ENCODE measurements at places on chromosomes 5 and 9.

- no peak for DNase-seq
Observed at GRCh38 chr9:18018221-18018620, 439.4 kb downstream of the SH3GL2 start.

GRCh38 chr5:102638912-102639652 lies 116.0 kb upstream of the PAM start:
- DNase-seq, result no peak

DNA sequence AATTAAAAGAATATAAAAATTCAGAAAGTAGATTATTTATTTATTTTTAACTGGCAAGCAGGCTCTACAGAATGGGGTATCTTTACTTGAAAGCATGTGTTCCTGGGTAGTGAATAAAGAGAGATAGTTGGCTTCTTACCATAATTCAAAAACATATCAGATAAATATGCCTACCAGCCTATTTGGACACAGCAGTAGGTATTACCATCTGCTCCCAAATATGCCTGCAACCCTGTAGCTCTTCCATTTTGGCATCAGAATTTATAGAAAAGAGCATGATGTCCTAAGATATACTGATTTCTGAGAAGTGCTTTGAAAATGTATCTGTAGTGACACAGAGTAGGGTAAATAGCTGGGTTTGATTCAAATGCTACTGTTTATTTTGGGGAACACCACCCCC lies 1300.5 kb upstream of the DMAC1 start:
- DNase-seq, result no peak

GRCh38 chr5:157903117-157903450 lies 44.1 kb upstream of the CLINT1 start:
- DNase-seq, result no peak

DNA sequence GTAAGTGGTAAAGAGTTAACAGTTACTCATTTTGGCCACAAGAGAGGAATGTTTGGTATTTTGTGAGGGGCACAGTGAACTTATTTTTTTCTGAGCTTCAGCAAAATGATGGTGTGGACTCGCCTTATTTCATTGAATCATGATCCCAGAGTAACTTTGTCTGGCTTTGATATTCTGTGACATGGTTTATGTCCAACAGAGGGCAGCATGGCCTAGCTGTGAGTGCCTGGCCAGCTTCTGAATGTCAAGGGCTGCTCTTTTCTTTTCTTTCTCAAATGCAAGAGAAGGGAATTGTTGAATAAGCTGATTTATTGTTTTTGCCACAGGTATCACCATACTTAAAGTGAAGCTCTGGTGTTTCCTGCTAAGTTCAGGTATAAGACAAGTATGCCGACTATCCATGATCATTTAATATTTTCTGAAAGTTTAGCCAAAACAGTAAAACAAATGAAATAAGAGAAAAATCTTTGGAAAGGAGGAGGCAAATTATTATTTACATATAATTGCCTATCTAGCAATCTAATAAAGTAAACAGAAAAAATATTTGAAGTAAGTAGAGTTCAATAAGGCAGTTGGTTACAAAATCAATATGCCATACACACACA lies 31.7 kb downstream of the MRPL22 start:
- DNase-seq, result peak; percentile 10

GRCh38 chr9:98657897-98658296 lies 50.8 kb downstream of the GABBR2 start:
- DNase-seq, result no peak

- DNase-seq, result peak; percentile 71
Observed at GRCh38 chr5:122775550-122776542, 966 bp downstream of the SNX2 start.

- DNase-seq, result no peak
Observed at GRCh38 chr5:167949435-167949834, 342.0 kb upstream of the WWC1 start.

DNA sequence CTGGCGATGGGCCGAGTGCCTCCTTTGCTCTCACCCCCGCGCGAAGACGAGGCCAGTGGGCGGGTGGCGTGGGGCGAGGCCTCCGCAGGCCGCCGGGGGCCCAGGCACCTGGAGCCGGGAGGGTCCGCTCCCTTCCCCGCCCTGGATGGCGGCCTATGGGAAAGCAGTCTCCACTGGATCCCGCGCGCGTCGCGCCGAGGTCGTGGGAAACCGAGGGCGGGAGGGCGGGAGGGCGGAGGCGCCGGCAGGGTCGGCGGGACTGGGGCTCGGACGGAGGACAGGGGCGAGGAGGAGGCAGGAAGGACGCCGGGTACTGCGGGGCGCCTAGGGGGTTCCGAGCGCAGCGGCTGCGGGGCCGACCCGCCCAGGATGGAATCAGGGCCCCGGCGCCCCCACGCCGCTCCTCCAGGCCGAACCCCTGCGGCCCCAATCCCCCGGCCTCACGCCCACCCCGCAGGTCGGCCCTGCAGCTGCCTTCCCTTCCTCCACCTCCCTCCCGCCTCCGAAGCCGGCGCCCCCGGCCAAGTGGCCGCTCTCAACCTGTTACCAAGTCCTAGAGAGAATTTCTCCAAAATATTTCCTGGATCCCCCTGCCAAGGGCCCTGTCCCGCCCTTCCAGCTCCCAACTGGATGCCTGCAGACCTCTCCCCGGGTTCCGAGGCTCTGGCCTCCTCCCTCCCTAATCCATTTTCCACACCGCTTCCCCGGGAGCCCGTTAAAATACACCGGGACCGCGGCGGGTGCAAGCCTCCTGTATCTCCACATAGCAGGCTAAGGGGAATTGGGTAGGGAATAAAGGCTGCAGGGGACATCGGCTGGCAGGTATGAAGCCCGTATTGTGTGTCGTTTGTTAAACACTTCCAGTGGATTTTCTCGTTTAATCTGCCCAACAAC lies 146.3 kb downstream of the ERCC6L2 start:
- peak; percentile 11 for DNase-seq

DNA sequence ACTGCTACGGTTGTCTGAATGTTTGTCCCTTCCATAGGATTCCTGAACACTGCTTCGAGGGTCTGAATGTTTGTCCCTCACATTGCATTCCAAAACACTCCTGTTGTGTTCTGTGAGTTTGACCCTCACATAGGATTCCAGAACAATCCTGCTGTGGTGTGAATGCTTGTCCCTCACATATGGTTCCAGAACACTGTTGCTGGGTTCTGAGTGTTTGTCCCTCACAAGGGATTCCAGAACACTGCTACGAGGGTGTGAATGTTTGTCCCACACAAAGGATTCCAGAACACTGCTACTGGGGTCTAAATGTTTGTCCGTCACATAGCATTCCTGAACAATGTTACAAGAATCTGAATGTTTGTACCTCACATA lies 201.2 kb downstream of the FOXD4L6 start:
- no peak for DNase-seq

- DNase-seq, result peak; percentile 68
Observed at GRCh38 chr5:177402271-177403043, 2.0 kb upstream of the PFN3 start.

GRCh38 chr9:137114613-137115393 lies at the start of gene DPP7:
DPP7 (minus strand) TSS chr9:137114733; CDS start chr9:137114713, 20 bp downstream.
- DNase-seq, result peak; percentile 94

DNA sequence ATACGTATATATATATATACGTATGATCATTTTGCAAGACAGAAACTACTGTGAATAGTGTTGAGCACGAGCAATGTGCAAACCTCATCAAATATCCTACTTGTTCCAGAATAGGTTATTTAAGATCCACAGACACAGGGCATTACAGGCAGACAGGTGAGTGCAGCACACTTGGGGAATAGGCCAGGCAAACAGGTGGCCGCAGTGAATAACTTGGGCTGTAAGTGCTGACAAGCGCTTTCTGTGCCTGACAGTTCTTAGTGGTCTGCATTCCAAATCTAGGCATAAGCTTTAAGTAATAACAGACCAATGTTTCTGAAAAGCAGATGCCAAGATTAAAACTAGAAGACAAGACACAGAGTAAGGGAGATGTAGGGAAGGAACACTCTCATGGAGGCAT lies 77.9 kb downstream of the LHFPL2 start:
- DNase-seq, result no peak

DNA sequence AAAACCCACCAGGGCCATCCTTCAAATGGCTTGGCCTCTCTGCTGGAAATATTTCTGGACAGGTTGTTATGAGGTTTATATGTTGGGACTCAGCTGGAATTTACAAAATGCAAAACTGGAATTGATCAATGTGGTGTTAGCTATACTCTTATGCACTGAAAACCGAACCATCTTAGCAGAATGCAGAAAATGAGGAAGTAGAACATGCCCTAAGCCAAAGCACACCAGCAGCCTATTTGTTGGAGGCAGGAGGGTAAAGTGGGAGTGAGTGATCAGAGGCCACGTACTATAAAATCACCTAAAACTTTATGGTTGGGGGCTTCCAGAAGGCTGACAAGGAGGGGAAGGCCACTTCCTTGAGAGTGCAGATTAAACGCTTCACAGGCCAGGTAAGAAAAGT lies 63.6 kb upstream of the C5orf63 start:
- no peak for DNase-seq

DNA sequence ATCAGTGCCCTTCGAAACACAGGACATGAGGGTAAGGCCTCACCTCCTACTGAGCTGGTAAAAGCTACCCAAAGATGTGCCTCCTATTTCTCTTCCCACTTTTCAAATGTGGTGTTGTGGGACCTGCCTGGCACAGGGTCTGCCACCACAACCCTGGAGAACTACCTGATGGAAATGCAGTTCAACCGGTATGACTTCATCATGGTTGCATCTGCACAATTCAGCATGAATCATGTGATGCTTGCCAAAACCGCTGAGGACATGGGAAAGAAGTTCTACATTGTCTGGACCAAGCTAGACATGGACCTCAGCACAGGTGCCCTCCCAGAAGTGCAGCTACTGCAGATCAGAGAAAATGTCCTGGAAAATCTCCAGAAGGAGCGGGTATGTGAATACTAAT lies 1.9 kb downstream of the IRGM start:
- no peak for DNase-seq

GRCh38 chr5:157459715-157460599 lies at the start of gene NIPAL4:
NIPAL4 (plus strand) TSS chr5:157460213; CDS start chr5:157460321, 108 bp downstream.
- DNase-seq, result peak; percentile 5

- no peak for DNase-seq
Observed at GRCh38 chr5:77773734-77774280, 2.3 kb downstream of the TBCA start.

- DNase-seq, result no peak
Observed at GRCh38 chr9:114164191-114164794, 9.0 kb downstream of the COL27A1 start.

DNA sequence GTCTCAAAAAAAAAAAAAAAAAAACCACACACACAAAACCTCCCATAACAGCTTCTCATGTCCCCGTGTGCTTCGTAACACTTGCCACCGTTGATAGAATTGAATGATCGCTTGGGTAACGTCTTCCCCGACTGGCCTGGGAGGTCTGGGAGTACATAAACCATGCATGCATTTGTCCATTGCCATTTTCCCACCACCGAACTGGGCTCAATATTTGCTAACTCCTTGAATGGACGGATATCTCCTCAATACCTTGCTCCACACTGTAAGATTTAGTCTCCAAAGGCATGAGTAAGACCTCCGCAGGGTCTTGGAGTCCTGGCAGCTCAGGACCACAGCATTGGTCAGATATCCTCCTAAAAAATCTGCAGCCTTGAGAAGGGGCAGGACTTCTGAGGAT lies 3.2 kb upstream of the P4HA2 start:
- no peak for DNase-seq

GRCh38 chr9:126743041-126743440 lies 61.8 kb upstream of the ZBTB43 start:
- DNase-seq, result no peak

DNA sequence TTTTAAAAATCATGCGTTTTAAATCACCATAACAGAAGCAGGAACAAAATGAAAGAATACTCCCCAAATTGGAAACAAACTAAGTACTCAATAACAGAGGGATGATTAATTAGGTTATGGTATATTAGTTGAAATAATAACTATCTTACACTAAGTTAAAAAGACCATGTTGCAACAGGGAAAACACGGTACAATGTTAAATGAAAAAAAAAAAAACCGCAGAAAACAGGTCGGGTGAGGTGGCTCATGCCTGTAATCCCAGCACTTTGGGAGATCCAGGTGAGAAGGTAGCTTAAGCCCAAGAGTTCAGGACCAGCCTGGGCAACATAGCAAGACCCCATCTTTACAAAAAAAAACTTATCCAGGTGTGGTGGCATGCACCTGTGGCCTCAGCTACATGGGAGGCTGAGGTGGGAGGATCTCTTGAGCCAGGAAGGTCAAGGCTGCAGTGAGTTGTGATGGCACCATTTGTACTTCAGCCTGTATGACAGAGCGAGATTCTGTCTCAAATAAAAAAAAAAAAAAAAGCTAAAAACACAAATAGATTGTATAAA lies 2.4 kb upstream of the PTPN3 start:
- DNase-seq, result no peak

- DNase-seq, result no peak
Observed at GRCh38 chr9:98583417-98583816, 125.3 kb downstream of the GABBR2 start.

GRCh38 chr9:105392531-105392930 lies 55.3 kb upstream of the FSD1L start:
- no peak for DNase-seq

DNA sequence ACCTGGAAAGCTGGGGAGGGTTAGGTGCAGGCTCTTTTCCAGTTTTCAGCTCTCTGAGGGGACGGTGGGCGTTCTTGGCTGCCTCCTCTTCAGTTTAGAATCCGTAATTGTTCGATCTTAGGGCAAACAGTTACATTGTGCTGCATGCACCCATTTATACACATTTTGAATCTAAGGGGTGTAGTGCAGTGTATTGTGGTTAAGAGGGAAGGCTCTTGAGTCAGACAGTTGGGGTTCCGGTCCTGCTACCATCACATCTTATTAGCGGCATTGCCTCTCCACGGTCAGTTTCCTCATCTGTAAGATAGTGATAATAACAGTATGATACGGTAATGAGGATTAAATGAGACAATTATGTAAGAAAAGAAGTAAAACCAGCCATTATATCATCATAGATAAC lies 625 bp downstream of the EXOSC2 start:
- DNase-seq, result no peak

DNA sequence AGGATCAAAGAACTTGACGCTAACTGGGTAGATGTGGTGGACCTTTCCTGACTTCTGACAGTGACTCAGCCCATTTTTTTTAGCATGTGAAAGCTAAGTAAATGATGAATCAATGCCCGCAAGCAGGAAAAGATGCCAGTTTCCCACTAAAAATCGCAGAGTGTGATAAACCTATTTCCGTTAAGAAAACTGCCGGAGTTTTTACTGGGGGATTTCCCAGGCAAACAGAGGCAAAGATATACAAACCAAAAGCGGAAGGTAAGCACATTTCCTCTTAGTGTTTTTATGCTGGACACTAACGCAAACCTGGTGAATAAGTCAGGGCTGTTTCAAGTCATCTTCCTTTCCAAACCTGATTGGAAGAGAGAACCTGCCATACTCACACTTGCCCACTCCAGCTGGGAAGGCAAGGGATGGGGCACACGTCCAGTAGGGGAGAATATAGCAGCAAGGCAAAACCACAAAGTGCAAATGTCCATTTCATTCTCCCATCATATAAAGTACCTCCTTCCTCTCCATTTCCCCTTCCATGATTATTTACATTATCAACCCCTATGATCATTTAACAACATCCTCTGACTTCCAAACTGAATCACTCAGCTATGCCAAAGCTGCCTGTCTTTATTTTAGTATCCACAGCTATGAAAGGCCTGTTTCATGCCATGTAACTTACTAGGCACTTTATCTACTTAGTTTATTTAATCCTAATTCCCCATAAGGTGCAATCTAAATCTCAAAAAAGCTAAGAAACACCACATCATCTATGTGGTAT lies 349.7 kb upstream of the RFX3 start:
- peak; percentile 37 for DNase-seq

Measured in suppressor macrophage (primary cell).